ENCODE measurements at places on chromosomes 5 and 9.

- DNase-seq = no peak
Measured at GRCh38 chr9:3173374-3173773, 329.5 kb upstream of the PUM3 start.

- no peak for DNase-seq
Measured at GRCh38 chr9:101970609-101971008, 232.2 kb upstream of the GRIN3A start.

GRCh38 chr5:112718344-112718743 is 19.3 kb upstream of the APC start:
- DNase-seq = no peak

- DNase-seq = no peak
Measured at GRCh38 chr5:150503977-150504620, 3.8 kb upstream of the NDST1 start.

DNA sequence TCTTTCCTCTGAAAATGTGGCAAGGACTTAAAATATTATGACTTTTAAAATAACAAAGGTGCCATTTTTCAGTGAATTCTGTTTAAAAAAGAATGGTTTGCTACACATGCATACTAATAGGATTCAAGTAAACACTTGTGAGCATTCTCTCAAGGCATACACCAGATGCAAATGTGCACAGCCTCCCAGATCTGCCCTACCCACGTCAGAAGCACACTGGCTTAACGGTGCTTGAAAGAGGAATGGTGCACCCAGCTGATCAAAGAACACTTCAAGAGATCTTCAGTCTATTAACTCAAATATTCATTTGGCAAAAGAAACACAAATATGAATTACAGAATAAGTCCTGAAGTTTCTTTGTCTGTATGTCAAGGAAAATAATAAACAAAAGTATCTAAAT is 15.8 kb downstream of the GABRB2 start:
- DNase-seq = no peak

DNA sequence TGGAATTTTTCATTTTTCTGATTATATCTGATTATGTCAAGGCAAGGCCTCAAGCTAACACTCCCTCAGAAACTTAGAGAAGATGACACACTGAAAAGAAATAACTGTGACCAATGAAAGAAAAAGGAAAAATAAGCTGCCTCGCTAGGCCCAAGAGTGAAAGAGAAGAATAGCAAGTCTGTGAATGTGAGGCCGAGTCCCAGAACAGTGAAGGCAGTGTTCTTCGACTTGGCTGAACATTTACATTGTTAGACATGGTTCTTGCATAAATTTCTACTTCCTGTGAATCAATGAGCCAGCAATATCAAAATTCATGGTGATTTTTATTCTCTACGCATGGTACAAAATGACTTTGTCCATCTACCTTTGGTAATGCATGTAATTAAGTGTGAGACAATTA is at the start of gene ATP10B:
TSS of gene ATP10B (minus strand) at position 163 of the 400 bp plus-strand sequence. CDS start 164,137 bp downstream, outside the sequence.
- DNase-seq = no peak

- DNase-seq = no peak
Measured at GRCh38 chr5:141319202-141319601, 1.4 kb downstream of the TAF7 start.
